ENCODE measurements at places on chromosomes 5 and 9. TPM values are rescaled to one million over a fixed set of nuclear protein-coding genes. Genes with fewer than 3 reads are reported as not detected.

DNA sequence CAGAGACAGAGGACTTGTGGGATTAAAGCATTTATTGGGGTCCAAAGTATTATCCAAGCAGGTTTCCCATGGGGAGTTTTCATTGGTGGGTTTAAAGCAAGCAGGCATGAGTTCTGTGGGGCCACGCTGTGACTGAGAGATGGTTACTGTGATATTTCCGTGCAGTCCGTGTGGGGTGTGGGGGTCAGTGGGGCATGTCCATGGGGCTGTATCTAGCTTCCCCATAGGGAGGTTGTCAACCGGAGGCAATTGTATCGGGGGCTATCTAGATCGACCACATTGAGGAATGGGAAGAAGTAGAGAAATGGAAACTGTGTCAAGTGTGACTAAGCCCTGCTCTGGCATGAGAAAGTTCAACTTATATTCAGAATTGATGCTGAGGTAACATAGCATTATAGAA lies 7.1 kb upstream of the RPS23 start:
- DNase-seq, result no peak

DNA sequence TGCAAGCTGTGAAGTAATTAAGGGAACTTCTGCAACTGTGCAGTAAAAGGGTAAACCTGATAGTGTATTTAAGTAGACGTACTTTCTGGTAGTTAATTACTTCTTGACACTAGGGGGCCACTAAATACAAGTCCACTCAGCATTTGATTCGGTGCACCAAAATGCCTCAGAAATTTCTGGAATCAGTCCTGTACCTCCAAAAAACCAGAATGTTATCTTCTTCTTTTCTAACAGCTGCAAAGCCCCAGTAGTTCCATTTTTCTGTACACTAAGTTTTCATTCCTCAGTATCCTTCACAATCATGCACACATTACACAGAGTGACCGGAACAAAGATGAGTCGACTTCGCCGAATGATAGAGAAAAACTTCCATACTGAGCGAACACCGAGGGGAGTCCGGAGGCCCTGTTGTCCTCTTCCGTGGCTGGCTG lies 484 bp downstream of the GFM2 start:
- DNase-seq, result no peak

GRCh38 chr5:91123901-91124300 lies 259.2 kb downstream of the ARRDC3 start:
- no peak for DNase-seq

DNA sequence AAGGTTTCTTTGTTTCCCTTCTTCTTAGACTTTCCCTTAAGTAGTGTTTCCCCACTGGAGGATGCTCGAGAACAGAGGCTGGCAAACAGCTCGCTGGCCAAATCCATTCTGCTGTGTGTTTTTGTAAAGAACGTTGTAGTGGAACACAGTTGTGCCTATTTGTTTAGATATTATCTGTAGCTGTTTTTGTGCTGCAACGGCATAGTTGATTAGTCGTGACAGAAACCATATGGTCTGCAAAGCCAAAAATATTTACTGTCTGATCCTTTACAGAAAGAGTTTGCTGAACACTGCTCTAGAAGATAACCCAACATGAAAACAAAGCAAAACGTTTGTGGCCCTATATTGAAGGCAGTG lies 47.0 kb upstream of the EGFLAM start:
- no peak for DNase-seq

GRCh38 chr9:108377881-108378280 lies 477.9 kb downstream of the ACTL7B start:
- DNase-seq, result no peak

GRCh38 chr5:160968480-160968879 lies 116.5 kb upstream of the ATP10B start:
- DNase-seq, result no peak

DNA sequence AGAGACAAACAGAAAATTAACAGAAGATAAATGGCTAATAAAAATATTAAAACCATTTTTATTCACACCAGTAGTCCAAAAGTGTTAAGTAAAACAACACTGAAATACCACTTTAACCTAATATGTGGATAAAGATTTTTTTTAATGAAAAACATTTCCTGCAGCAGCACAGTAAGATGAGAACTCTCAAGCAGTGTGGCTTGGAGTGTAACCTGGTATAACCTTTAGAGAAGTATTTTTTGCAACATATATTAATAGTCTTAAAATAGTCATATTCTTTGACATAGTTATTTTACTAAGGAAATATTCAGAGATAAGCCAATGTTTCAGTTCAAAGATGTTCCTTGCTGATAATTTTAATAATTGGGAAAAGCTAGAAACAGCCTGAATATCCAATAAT lies 644.4 kb downstream of the PDE4D start:
- DNase-seq, result no peak

The SLC45A2 gene
- polyA plus RNA-seq, result not detected

Data from BJ (cell line).